ENCODE measurements at places on chromosomes 11 and 22. TPM values are rescaled to one million over a fixed set of nuclear protein-coding genes. Genes with fewer than 3 reads are reported as not detected.
A peak's percentile ranks its signal among the peaks of the same experiment; 100 is the strongest.

- no peak for DNase-seq
Measured at GRCh38 chr11:9601037-9601875, 27.8 kb downstream of the WEE1 start.

GRCh38 chr11:132639986-132640385 lies 892.3 kb downstream of the OPCML start:
- DNase-seq = no peak

GRCh38 chr22:43293259-43293654 lies 49.9 kb downstream of the SCUBE1 start:
- DNase-seq = no peak

DNA sequence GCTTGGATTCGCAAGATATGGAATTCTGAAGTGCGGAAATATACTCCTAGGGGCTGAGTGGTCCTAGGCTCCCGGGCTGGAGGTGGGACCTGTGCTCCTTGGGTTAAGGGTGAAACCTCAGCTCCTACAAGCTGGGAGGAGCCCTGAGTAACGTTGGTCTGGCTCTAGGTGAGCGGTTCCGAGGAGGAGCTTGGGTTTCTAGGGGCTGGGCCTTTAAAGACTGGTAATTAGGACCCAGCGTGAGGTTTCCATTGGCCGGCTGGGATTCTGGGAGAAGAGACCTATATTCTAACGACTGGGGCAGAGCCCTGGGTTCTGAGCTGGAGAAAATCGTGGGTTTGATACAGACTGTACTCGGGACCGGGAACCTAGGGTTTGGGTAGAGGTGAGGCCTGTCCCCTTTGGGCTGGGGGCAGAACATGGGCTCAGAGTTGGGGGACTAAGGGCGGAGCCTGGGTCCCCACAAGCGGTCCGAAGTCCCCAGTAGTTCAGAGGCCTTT lies 882 bp upstream of the MAP4K2 start:
- DNase-seq = no peak

GRCh38 chr11:61985869-61986268 lies 18.4 kb upstream of the FTH1 start:
- peak; percentile 84 for DNase-seq

- DNase-seq = peak; percentile 77
Measured at GRCh38 chr22:24728790-24729637, 45.5 kb downstream of the PIWIL3 start.

DNA sequence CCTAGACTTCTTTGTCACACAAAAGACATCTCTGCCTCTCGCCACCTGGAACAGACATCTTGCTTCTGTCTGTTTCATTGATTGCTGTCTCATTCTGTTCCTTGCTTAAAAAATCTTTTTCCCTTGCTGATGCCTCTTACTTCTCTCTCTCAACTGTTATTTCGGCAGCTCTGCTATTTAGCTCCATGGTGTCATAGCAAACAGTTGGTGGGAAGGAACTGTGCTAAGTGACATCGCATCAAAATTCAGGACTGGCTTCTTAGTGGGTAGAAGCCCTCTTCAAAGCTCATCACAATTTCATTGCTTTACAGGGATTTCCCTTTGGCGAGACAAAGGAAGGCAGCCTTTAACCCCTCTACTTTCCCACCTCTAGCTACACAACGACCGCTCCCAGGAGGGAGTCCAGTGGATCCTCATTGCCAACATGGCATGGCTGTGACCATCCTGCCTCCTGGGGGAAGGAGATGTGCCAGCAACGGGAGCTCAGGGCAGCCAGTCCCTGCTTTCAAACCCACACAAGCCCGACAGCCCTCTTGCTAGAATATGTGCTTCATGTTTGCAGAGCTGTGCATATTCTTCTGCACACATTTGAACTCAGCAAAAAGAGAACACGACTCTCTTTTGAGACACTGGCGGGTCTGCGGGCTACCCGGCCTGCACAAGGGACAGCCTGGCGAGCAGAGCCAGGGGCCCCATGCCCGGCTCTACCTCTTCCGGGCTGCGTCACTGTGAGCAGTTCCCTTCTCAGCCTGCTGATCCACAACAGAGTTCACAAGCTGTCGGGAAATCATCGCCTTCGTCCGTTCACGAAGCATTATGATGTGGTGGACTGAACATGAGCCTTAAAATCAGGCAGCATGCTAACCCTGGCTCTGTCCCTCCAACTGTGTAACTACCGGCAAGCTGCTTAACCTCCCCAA lies 51.1 kb upstream of the JAM3 start:
- no peak for DNase-seq

DNA sequence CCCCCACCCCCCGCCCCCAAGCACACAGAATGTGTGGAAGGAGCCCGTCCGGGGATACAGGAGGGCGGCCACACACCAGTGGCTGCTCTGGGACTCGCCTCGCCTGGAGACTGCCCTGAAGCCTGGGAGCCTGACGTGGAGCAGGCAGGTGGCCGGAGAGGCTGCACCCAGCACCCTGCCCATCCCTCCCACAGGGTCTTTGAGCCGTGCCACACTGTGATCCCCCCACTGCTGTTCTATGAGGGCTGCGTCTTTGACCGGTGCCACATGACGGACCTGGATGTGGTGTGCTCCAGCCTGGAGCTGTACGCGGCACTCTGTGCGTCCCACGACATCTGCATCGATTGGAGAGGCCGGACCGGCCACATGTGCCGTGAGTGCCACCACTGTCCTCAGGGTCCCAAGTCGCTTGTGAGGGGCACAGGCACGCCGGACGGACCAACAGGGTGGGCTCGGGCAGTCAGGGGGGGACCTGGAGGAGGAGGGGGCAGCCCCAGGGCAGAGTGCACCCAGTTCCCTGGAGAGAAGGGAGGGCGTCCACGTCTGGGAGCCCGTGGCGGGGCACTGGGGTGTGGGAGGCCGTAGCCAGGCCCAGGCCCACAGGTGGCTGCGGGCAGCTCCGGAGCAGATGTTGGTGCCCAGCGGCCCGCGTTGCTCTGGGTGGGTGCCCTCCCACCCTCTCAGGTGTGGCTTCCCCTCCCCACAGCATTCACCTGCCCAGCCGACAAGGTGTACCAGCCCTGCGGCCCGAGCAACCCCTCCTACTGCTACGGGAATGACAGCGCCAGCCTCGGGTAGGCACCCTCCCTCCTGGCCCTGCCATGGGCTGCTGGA lies 27.0 kb upstream of the MUC5B start:
- DNase-seq = no peak

GRCh38 chr11:27293515-27294417 lies 69.2 kb downstream of the CCDC34 start:
- DNase-seq = no peak

GRCh38 chr11:7905961-7906429 lies 25.1 kb downstream of the OR10A6 start:
- DNase-seq = peak; percentile 78

DNA sequence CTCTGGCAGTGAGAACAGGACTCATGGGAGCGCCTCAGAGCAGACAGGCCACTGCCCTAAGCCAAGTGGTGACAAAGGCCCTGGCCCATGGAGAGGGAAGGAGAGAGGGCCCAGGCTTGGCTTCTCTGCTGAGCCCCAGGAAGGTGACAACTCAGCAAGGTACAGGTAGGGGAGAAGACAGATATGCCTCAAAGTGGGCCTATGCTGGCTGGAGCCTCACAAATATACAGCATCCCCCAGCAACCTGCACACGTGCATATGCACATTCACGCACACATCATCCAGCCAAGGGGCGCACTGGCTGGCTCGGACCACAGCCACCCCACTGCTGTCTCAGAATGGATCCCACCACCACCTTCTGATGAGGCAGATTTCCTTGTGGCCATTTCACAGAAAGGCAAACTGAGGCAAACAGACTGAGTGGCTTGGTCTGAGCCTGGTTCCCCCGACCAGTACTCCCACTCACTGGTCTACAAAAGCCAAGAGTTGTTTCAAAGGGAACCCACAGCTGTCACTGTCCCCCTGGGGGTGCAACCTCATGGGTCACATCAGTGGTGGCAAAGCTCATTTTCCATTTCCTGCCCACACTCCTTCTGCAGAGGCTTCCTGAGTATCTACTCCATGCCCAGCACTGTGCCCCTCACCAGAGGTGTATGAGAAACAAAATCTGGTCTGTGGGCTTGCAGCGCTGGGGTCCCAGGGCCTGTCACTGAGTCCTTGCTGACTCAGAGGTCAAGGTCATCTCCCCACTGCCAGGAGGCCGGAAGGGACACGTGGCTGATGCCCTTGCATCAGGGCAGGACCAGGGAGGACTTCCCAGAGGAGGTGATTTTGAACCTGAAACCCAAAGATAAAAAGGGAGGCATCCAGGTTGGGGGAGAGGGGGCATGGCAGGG lies 67.3 kb upstream of the PRR5 start:
- DNase-seq = no peak

GRCh38 chr11:123194337-123195187 lies 486 bp downstream of the CLMP start:
- peak; percentile 78 for DNase-seq

DNA sequence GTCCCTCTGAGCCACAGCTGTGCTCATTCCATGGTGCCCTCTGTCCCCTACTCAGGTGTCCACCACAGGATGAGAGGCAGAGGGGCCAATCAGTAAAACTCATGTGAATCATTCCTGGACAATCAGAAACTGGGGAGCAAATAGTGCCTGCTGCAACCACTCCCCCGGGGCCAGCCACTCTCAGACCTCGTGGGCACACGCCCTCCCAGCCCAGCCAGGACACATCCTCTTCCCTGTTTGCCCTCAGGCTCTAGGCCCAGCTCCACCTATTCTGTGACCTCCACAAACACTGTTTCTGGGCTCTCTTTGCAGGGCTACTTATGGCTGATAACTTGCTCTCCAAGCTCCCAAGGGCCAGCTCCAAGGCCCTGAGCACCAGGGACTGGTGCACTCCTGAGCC lies 14.0 kb upstream of the KCTD14 start:
- peak; percentile 63 for DNase-seq

GRCh38 chr11:106391771-106392420 lies 314.4 kb downstream of the AASDHPPT start:
- DNase-seq = no peak

- DNase-seq = no peak
Measured at GRCh38 chr22:32416556-32417085, 4.6 kb upstream of the RTCB start.

DNA sequence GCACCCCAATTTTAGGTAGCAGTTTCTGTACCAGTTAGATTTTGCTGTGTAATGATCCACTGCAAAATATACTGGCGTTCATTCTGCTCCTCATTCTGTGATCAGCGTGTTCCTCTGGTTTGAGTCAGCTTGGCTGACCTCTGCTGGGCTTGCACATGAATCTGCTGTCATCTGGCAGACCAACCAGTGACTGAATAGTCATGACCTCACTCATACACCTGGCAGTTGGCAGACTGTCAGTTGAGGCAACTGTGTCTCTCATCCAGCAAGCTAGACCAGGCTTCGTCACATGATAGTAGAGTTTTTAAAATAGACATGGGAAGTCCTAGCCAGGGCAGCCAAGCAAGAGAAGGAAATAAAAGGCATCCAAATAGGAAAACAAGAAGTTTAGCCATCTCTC lies 316.3 kb upstream of the LARGE1 start:
- DNase-seq = no peak

The DEUP1 gene
- 0.25 TPM for total RNA-seq

The PATE4 gene
- total RNA-seq = not detected

The DNAJB7 gene
- not detected for total RNA-seq

The RTN4R gene
- total RNA-seq = 10.7 TPM
